Fibroblast of skin of scalp (primary cell): ENCODE measurements at places on chromosomes 3 and 15.

GRCh38 chr3:159532577-159532976 is 456.1 kb upstream of the IL12A start:
- peak; percentile 8 for DNase-seq

DNA sequence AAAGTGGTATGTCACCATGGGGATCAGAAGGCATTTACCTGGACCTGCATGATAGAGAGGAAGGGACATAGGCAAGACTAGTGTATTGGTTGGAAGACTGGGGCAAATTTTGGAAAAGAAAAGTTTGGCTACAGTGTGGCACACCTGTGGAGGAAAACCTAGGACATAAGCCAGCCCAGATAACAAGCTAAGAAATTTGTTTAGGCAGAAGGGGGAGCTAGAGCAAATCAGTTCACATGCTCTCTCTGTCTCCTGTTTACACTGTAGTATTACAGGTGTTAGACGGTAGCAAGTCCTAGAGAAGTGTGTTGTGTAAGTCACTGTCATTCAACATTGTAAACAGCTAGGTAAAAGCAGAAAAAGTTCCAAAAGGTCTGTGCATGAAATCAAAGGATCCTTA is 11.9 kb upstream of the ALDH1A2 start:
- DNase-seq: no peak

DNA sequence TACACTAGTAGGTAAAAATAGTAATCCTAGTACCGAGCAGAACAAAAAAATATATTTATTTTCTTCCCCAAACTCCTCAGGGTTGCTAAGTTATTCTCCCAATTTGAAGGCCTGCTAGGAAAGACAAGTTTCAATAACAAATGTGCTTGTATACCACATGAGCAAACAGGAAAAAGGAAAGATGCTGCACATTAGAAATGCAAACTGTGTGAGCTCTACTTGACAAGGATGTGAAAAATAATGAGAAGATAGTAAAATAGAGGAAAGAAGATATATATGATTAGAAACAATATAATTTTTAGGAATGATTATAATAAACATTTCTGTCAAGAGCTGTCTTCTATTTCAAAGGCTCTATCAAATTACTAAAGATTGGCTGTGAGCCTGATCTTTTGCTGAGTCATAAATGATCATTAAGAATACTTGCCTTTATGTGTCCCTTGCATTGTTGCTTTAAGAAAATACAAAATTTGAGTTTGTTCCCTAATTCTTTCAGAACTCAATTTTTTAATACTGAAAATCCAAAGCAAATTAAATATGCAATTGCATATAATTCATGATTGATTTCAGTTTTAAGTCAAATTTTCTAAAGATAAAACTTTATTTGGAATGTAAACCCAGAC is 174.2 kb downstream of the NEK10 start:
- peak; percentile 34 for DNase-seq

DNA sequence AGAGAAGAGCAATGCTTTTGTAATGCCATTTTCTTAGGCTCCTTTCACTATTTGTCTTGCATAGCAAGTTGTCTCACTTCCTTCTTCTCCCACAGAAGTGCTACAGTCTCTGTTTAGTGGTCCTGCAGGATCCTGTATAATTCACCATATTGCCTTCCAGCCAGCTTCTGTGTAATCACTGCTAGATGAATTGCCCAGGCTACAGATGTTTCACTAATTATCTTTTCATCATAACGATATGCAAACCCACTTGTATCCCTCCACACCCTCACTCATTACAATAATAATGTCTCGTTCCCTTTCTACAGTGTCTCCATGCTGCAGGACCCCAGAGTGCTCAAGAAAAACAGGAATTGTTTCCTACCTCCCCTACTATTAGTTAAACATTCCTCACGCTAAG is 402.9 kb downstream of the TBL1XR1 start:
- DNase-seq: no peak

DNA sequence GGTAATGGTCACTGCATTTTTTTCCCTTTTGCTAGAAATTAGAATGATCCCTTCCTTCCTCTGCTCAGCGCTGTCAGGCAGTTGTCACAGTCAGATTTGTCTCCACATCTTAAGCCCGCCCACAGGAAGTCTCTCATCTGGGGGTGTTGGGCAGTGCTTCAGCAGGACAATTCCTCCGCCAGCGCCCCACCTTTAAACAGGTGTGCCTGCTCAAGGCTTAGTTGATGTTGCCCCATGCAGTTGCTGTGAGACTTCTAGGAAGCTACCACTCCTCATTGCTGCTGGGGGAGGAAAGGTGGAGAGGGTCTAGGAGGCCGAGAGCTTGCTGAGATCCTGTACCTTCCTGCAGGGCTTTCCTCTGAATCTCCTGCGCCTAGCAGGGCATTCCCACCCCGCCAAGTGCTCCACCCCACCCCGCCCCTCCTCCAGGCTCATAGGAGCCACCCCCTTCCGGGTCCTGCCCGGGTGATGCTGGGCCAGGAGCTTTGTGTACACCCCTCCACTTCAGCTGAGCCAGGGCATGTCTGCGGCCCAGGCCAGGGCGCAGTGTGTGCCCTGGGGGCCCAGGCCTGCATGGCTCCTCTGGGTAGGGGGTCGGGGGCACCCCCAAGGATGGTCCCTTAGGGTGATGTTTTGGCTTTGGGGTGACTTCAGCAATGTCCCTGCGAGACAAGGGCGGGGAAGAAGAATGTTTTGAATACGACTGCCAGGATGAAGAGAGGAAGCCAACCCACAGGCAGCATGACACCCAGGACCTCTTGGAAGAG is 68.7 kb downstream of the TRAK1 start:
- peak; percentile 16 for DNase-seq

- no peak for DNase-seq
These were observed 474.4 kb downstream of the NTRK3 start for GRCh38 chr15:87781959-87782625.

DNA sequence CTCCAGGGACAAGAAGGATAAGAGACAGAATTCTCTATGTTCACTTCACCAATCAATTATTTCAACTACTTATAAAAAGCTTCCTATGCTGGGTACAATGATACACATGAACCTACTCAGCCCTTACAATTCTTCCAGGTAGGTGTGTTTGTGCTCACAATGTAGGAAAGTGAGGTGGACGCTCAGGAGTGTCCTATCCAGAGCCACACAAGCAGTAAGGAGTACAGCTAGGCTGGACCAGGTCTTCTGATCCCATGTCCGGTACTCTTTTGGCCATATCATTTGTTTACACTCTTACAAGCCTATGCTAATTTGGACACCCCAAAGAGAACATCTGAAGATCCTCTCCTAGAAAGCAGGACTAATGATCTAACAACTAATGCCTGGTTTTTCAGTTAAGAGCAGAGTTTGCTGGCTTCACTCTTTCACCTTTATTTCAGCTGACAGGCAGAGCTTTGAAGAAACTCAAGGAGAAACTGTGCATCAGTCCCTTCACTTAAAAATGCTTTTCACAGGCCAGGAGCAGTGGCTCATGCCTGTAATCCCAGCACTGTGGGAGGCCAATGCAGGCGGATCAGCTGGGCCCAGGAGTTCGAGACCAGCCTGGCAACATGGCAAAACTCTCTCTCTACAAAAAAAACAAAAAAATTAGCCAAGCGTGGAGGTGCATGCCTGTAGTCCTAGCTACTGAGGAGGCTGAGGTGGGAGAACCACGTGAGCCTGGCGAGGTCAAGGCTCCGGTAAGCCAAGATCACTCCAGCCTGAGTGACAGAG is 27.5 kb downstream of the IGF2BP2 start:
- DNase-seq: no peak

DNA sequence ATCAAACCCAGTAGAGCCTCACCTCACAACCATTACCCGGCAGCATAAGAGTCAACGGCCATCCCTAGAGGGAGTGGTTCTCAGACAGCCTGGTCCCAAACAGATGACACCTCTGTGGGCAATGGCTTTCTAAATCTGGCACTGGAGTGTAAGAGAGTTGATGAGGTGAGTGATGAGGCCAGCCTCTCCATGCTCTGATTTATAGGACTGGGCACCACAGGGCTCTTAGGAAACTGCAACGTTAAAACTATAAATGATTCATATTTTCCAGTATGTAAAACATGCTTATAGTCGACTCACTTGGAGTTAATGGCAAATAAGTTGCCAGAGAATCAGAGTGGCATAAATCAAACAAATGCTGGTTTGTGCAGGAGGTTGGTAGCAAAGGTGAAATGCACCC is 187.7 kb downstream of the GREM1 start:
- DNase-seq: peak; percentile 66

- peak; percentile 96 for DNase-seq
These were observed 38.1 kb upstream of the LEKR1 start for GRCh38 chr3:156787926-156788663.

GRCh38 chr15:79089890-79090486 is 592 bp downstream of the RASGRF1 start:
- no peak for DNase-seq

GRCh38 chr15:38217191-38217595 is 35.4 kb upstream of the SPRED1 start:
- peak; percentile 82 for DNase-seq

DNA sequence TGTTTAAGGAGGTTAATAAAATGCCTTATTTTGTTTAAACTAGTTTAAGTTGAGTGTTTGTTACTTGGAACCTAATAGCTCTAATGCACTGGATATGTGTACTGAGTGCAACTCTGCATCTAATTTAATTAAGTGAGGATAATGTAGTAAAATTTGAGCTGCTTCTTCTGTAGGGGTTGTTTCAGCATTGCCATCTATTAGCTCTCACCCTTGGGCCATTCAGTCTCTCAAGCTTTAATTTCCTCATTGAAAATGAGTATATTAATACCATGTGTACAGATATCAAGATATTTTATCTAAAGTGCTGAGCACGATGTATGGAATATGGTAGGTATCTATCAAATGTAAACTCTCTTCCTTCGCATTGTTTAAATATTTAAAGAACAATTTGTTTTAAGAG is 375.7 kb upstream of the LRRC3B start:
- DNase-seq: no peak

DNA sequence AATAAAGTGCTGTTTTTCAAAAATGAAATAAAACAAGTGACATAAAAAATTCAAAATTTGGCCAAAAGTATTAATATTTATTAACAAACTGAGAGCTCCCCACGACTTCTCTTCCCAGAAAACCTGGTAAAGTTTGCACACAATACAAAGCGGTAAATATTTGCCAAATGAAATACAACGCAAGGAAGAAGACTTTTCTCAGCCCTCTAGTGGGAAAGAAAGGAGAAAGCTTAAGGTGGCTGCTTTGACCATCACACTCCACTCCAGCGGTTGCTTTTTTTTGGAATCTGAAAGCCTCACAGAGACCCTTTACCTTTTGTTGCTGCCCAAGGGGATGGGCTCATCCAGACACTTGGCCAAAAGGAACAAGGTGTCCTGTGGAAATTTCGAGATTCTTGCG is 1.1 kb upstream of the GK5 start:
- DNase-seq: no peak

DNA sequence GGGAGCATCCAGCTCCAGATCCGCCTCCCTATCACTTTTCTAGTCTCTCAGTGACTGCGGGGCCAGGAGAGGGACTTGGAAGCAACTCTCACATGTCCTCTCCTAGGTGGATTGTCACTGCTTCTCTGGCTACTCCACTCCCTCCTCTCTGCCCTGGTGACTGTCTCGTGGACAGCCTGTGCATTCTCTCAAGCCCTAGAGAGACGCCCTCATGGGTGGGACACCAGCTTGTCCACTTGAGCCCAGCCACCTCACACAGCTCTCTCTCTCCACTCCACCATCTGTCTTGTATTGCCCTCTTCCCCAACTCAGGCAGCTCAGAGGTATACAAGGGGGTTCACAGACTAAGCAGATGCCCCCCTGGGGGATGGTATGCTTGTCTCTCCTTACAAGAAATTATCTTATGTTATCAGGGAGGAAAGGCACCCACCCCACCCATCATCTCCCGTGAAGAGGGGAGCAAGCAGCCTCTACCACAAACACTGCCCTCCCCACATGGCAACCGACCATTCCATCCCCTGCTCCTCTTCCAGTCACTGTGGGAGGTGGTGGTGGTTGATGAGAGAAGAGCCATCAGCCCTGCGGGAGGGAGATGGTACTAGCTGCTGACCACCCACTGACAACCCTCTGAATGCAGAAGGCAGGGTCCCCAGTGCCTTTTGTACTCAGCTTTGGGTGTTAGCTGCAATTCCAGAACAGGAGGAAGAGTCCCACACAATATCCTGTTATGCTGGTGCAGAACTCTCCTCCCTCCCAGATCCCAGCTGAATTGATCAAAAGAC is 15.5 kb upstream of the LOXL1 start:
- DNase-seq: no peak

- DNase-seq: peak; percentile 86
These were observed 66.3 kb upstream of the CRTC3 start for GRCh38 chr15:90463381-90463780.

GRCh38 chr3:149273096-149273751 is 51.6 kb upstream of the CP start:
- DNase-seq: peak; percentile 89

DNA sequence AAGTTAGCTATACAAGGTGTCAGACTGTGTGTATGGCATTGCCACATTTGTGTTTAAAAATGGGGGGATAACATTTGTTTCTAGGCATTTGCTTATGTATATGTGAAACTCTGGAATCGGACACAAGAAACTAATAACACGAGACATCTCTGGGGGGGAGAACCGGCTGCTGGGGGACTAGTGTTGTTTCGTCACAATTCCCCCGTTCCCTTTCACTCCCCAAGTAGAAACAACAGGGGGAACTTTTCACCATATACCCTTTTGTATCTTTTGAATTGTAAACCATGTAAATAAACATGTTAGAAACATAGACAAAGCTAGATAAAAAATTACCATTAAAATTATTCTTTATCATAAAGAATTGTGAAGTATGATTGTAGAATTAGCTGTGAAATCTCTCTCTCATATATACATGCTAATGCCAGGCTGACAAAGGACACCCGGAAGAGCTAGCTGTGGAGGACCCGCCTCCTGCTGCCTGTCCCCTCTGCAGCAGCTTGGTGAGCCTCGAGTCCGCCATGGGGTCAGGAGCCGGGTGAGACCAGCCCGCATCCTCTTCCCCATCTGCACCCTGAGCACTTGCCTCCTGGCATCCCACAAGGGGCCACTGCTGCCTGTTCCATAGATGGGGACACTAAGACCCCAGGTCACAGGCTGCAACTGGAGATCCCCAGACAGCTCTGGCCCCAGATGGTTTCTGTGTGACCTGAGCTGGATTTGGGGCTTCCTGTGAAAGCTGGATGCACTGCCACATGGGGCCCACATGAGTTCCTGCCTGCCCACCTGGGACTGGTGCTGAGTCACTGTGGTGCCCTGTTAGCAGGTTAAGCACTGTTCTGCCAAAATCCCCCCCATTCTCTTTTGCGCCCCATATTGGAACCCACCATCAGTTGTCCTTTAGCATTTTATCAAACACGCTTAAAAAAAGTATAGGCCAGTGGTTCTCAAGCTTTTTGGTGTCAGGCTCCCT is 91.6 kb downstream of the IQSEC1 start:
- no peak for DNase-seq
